ENCODE measurements at places on chromosomes 5 and 9.
A peak's percentile ranks its signal among the peaks of the same experiment; 100 is the strongest.

DNA sequence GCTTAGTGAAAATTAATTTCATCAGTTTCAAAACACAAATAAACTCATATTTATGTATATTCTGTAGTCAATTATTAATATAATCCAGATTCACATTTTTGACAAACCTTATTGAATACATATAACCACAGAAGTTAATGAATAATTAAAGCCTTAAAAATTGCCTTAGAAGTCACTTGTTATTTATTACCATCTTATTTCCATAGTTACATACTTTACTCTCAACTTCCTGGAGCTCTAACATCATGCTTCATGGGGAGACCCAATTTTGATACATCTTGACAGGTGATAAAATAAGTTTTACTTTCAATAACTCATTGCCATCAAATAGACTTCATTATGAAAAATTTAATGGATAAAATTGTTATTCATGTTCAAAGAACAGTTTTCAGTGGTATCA lies 1038.7 kb downstream of the PTPRD start:
- no peak for DNase-seq

DNA sequence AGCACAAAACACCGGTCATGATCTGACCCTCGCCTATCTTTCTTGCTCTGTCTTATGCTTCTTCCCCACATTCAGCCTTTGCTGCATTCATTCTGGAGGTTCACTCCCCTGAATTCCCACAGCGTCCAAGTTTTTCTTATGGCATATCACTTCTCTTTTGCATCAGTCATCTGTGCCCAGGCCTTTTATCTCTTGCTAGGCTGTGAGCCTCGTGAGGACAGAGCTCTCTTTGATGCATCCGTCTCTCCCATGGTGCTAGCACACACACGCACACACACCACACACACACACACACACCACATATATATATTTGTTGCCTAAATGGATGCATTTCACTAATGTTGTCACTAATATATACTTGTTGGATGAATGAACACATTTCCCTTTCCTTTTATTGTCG lies 45.8 kb upstream of the ATG10 start:
- DNase-seq: no peak

DNA sequence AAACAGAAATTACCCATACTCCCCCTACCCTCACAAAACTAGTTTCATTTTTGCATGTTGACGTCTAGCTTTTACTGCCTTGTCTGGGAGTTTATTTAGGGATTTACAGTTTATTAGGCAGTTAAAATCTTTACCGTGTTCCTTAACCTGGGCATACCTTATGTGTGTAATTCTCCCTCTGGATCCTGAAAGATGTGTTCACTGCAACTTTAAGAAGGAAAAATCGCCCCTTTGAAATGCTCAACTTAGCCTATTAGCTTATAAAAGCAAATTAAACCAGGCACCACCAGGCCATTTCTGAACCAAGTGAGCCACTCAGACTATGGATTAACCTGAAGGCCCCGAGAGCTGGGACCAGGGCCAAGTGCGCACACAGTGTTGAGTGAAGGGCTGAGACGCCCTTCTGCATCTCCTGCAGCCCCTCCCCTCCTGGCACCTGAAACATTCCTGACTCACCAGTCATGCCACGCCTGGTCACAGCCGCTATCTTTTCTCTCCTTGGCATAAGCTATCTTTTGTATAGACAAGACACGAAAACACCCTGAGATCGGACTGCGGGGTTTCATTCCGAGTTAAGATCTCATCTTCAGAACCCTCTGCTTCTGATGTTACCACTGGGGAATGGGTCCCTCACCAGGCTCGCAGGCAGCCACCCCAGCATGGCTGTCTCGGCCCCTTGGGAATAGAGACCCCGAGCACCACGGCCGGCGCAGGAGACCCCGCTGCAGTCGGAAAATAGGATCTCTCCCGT lies 111.9 kb downstream of the ROR2 start:
- no peak for DNase-seq

DNA sequence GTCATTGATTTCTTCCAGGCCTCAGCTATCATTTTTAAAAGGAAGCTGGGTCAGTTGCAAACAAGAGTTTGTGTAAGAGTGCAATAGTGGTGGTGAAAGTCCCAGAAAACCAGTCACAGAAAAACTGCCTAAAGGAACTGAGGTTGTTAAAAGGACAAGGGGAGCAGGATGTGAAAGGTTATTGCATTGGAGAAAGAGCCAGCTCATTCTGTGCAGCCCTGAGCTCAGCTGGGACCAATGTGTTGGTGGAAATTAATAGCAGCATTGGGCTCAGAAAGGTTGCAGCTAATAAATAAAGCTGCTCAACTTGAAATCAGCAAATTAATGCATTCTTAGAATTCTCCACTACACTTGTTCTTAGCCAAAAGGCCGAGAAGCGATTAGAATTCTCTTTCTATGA lies 34.9 kb downstream of the NREP start:
- no peak for DNase-seq

- no peak for DNase-seq
Observed at GRCh38 chr5:34735491-34736426, 79.6 kb downstream of the RAI14 start.

- DNase-seq: no peak
Observed at GRCh38 chr5:55732585-55732984, 5.3 kb upstream of the DDX4 start.

DNA sequence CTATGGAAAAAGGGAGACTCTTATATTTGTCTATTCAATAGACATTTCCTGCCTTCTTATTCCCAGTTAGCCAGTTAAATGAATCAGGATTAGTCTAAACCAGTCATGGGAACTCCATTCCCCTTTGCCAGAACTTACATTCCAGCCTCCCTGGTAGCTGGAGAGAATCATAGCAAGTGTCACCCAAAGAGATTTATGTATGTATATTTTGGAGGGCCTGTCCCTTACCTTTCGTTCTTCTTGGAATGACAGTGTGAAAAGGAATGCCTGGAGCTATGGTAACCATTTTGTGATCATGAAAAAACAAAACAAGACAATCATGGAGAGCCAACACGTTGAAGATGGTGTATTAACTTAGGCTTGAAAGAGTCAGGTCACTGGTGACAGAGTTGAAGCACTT lies 627.7 kb downstream of the CCDC171 start:
- no peak for DNase-seq

GRCh38 chr5:110371011-110371724 lies 355.3 kb downstream of the TMEM232 start:
- DNase-seq: no peak

DNA sequence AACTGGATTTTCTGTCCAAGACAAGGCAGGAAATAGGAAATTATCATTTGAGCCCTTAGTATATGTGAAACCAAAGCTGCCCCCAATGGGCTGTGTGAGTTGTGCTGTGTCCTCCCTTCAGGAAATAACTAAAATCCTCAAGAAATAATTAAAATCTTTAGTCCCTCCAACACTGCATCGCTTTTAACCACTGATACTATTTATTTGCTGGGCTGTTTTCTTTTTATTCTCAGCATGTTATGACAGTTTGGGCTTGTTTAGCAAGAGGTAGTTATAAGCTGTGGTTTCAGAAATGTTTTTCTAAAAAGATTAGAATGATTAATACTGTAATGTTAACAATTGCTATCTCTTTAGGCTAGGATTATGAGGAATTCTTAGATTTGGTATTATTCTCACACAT lies 187.0 kb upstream of the KCNN2 start:
- DNase-seq: no peak

- no peak for DNase-seq
Observed at GRCh38 chr9:79020276-79020675, 551.5 kb upstream of the TLE4 start.

GRCh38 chr5:11894992-11895391 lies 9.3 kb downstream of the CTNND2 start:
- DNase-seq: no peak

DNA sequence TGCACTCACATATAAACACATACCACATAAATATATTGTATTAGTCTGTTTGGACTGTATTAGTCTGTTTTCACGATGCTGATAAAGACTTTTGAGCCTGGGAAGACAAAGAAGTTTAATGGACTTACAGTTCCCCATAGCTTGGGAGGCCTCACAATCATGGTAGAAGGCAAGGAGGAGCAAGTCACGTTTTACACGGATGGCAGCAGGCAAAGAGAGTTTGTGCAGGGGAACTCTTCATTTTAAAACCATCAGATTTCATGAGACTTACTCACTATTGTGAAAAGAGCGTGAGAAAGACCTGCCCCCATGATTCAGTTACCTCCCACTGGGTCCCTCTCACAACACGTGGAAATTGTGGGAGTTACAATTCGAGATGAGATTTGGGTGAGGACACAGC lies 133.4 kb downstream of the FER start:
- DNase-seq: no peak

DNA sequence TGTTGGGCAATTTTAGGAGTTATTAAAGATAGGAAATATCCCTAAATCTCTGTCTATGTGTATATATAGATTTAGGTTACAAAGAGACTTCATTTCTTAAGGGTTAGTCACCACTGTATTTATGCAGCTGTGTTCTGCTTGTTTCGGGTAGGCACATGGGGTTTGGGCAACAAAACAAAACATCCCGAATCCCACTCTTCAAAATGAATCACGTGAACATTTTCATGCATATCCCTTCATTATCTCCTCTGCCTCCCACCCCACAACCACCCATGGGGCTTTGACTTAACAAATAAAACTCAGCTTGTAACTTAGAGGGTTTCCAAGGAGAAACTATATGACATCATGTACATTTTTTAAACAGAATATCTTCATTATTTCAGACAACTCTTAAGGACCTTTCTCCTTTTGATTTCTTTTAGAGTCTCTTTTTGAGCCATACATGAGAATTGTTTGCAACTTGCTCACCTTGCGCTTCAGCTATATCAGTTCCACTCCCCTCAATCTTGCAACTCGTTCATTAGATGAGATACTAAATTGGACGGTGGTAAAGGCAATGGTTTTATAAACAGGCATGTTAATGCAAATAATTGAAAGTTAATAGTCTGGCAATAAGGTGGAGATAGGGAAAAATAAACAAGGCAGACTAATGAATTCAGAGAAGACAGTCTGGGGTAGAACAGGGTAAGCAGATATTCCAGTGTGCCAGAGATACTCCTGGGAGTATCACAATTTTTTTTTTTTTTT lies 136.7 kb downstream of the CD180 start:
- no peak for DNase-seq

- DNase-seq: no peak
Observed at GRCh38 chr9:127660886-127661741, 45.7 kb upstream of the CFAP157 start.

GRCh38 chr5:149172709-149173505 lies 31.6 kb downstream of the ABLIM3 start:
- no peak for DNase-seq

DNA sequence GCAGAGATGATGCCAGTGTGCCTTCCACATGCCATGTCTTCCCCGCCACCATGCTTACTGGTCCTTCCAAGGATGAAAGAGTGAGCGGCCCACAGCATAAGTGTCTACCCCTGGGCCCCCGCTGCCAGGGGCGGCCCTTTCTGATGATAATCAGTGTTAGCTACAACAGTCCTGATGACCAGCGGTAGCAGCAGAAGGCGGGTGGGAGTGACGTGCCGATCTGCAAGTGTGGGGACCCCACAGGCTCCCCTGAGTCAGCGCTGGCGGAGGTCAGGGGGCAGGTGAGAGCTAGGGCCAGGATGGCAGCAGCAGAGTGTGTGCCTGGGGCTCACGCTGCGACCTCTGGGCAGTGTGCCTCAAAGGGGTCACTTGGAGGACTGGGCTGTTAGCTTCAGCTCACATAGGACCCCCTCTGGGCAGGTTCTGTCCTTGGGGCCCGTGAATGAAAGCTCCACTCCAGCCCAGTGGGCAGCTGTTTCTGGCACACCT lies 80.4 kb downstream of the HMCN2 start:
- DNase-seq: no peak

GRCh38 chr9:72315089-72315509 lies 49.9 kb downstream of the ZFAND5 start:
- no peak for DNase-seq

- no peak for DNase-seq
Observed at GRCh38 chr9:96674906-96675538, 19.9 kb upstream of the PRXL2C start.

GRCh38 chr9:69322256-69322655 lies 2.8 kb upstream of the ENTREP1 start:
- DNase-seq: no peak

DNA sequence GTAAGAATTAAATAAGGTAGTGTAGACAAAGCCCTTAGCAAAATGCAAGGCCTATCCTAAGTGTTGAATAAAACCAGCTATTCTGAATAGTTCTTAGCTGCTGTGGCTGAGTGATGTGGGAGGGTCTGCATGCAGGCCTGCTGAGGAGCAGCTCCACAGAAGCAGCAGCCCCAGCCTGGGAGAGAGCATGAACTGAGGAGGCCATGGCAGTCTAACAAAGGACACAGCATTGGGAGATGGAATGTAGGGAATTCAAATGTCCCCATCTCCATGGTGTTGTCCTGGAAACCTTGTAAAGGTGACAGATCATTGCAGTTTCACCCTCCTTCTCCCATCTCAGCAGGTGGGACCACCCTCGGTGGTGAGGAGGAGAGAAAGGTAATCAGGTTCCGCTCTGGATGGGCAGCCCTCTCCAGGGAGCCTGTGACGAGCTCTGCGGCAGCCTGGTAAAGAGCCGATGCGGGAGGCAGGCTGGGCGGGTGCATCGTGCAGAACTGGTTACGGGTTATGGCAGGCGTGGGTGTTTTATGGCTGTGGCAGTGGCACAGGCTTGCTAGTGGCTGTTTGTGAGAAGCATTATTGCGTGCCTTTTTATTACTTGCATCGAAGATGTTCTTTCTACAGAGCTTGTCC lies 199.9 kb upstream of the GLRA1 start:
- no peak for DNase-seq

DNA sequence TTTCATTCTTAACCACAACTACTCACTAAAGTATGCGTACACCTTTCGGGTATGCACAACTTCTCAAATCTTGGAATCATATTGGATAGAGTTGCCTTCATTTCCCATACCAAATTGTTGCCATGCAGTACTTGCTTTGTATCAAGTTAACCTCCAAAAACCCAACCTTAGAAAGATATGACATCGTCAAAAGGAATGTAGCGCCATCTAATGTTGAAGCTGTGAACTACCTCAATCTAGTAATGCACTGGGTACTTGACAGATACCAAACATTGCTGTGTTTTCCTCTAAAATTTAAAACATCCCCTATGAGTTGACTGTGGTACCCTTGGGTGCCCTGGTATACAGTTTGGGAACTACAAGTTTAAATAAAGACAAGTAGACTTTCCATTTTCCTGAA lies 318.4 kb downstream of the ARL15 start:
- no peak for DNase-seq

DNA sequence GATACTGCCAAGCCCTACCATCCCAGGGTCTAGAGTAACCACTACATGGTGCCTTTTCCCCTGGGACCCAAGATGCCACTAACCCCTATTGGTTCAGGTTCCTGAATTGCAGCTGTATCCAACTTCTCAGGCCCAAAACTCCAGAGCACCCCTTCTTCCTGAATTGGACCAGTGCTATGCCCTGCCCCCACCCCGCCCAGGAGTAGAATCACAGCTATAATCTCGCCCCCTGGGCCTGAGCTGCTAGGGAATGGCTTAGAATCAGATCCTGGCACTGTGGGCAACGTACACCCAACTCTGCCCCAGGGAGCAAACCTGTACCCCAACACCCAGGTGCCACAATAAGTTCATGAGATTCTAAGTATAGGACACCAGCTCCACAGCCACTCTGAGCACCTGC lies 206.3 kb downstream of the CACNA1B start:
- peak; percentile 24 for DNase-seq

- no peak for DNase-seq
Observed at GRCh38 chr9:69317081-69317480, 7.9 kb upstream of the ENTREP1 start.
